ENCODE measurements at places on chromosomes 7 and 10. TPM values are rescaled to one million over a fixed set of nuclear protein-coding genes. Genes with fewer than 3 reads are reported as not detected.

The C10orf143 gene
- 0.96 TPM for total RNA-seq

The TUBGCP2 gene
- total RNA-seq: 71.5 TPM

The BICC1 gene
- total RNA-seq: 10.3 TPM

The CACNB2 gene
- total RNA-seq: not detected

The BZW2 gene
- total RNA-seq: 166 TPM

The MINPP1 gene
- 24.9 TPM for total RNA-seq

DNA sequence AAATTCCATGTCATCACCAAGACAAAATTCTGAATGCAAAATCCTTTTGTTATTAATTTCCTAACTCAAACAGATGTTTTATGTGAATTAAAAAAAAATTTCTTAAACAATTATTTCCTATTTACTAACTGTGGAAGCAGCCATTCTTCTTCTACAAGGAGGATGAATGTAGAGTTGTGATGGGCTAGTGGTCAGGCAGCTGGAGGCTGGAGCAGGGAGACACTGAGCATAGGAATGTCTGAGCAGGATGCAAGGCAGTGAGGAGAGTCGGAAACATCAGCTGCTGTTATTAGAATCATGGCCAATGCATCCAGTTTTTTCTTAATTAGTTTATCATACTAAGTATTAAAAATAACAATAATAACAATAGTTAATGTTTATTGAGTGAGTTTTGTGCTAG lies 102.5 kb upstream of the LRRTM3 start:
- DNase-seq: no peak

- DNase-seq: peak; percentile 14
These were observed 112.8 kb upstream of the AHR start for GRCh38 chr7:17185690-17186070.

DNA sequence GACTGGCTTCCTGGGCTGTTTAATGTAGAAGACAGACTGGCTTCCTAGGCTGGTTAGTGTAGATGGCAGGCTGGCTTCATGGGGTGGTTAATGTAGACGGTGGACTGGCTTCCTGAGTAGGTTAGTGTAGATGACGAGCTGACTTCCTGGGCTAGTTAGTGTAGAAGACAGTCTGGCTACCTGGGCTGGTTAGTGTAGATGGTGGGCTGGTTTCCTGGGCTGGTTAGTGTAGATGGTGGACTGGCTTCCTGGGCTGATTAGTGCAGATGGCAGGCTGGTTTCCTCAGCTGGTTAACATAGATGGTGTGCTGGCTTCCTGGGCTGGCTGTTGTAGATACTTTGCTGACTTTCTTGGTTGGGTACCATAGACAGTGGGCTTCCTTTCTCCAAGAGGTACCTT lies 122.9 kb upstream of the PPP2R2D start:
- no peak for DNase-seq

DNA sequence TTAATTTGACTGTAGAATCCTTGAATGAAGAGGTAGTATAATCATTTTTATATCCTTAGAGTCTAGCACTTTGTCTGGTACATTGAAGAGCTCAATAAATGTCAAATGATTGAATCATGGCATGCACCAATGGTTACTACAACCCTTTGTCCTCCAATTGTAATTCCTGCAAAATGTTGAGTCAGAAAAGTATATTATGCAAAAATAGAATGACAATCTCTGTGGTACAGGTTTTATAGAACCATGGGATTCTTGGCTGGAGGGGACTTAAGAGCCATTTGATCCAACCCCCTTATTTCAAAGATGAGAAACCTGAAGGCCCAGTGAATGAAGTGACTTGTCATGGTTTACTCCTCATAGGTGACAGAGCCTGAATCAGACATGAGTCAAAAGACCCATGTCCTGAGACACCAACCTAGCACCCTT lies 30.9 kb upstream of the SMKR1 start:
- DNase-seq: no peak

- no peak for DNase-seq
These were observed 75.4 kb upstream of the PDSS1 start for GRCh38 chr10:26621889-26622711.

DNA sequence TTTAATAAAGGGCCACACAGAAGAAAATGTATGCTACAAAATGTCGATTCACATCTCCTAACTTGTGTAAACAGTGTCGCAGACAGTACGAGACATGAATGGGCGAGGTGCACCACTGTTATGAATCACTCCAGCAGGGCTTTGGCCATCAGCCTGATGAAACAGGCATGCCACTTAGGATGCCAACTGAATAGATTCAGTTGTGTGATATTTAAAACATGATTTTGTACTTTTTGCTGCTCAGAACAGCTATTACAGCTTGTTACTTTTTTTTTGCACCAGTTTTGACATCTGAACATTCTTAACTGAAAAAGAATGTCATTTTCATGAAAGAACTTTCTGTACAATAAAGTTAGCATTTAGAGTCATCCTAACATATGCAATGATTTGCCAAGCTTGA lies 138.1 kb downstream of the VTI1A start:
- peak; percentile 59 for DNase-seq

GRCh38 chr7:2028733-2029132 lies 204.0 kb downstream of the MAD1L1 start:
- DNase-seq: no peak

- DNase-seq: peak; percentile 89
These were observed at the start of gene ZNF398 for GRCh38 chr7:149147072-149147751. Gene ZNF398, plus strand, starts transcription at chr7:149147453. Its CDS starts 290 bp downstream, at chr7:149147743.

GRCh38 chr7:117839507-117839906 lies 33.7 kb downstream of the CTTNBP2 start:
- DNase-seq: no peak

DNA sequence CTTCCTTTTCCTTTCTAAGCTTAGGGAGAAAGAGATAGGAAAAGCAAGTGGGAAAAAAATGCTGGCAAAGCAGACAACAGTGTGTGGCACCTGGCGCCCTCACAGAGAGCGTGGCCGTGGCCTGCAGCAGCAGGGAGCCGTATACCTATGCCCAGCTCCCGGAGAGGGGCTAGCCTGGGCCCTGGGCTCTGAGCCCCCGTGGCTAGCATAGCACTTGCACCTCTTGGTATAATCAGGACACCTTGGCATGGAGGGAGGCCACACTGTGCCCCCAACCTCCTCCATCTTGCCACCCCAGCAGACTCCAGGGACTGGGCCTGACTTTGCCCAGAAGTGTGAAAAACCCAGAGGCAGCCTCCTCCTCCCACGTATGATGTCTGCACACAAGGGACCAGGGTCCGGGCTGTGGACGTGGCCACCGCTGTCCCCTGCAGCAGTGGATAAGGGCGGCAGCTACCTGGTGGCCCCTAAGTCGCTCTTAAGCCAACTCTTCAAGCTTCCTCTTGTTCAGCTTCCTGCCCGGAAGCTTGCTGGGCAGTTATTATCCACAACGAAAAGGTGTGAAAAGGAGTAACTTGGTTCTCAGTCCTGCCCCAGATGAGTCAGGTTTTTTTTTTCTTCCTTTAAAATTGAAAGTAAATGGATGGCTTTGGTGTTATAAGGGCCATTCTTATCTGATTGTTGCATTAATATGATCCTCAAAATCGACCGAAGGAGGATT lies 249.1 kb upstream of the PITRM1 start:
- DNase-seq: no peak

GRCh38 chr7:103989785-103990767 lies 618 bp upstream of the RELN start:
- DNase-seq: peak; percentile 13

DNA sequence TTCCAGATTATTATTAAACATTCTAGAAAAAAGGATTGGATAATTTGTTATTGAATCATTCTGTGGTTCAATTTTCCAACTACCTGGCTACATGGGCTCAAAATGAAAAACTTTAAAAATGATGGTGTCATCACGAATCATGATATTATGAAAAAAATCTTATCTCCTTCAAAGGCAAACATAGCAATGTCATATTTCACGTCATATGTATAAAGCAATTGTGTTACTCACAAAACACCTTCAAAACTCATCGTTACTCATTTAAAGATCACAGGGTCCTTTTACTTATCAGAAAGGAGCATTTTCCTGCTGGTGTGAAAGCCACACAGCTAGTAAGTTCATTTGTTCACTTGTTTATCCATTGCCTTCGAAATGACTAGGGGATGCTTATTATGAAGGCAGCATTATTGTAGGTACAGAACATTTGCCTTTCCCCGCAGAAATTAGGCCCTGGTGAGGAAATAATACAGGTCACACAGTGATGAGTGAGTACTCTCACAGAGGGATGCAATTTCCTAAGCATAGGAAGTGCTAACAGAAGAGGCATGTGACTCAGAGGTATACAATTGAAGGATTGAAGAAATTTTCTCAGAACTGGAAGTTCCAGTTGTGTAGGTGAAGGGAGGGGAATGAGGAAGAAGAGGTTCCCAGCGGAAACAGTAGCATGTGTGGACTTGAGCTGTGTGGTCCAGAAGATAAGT lies 478.7 kb downstream of the INHBA start:
- no peak for DNase-seq

All from myocyte (in vitro differentiated cells).